ENCODE measurements at places on chromosomes 16 and 17. TPM values are rescaled to one million over a fixed set of nuclear protein-coding genes. Genes with fewer than 3 reads are reported as not detected.

- no peak overlapping the region for H3K4me3 ChIP-seq
- H3K36me3 ChIP-seq: no peaks in the 10 kb centered on the region
- DNase-seq: peak; percentile 21
- H3K27me3 ChIP-seq: no peaks in the 10 kb centered on the region
- H3K27ac ChIP-seq: no peak overlapping the region
Observed at GRCh38 chr16:87635541-87636049, 33.3 kb downstream of the JPH3 start.

- DNase-seq: no peak
- H3K27ac ChIP-seq: no peak overlapping the region
- no peaks in the 10 kb centered on the region for H3K36me3 ChIP-seq
- H3K27me3 ChIP-seq: no peaks in the 10 kb centered on the region
- H3K4me3 ChIP-seq: no peak overlapping the region
Observed at GRCh38 chr17:13765701-13766100, 164.0 kb upstream of the HS3ST3A1 start.

DNA sequence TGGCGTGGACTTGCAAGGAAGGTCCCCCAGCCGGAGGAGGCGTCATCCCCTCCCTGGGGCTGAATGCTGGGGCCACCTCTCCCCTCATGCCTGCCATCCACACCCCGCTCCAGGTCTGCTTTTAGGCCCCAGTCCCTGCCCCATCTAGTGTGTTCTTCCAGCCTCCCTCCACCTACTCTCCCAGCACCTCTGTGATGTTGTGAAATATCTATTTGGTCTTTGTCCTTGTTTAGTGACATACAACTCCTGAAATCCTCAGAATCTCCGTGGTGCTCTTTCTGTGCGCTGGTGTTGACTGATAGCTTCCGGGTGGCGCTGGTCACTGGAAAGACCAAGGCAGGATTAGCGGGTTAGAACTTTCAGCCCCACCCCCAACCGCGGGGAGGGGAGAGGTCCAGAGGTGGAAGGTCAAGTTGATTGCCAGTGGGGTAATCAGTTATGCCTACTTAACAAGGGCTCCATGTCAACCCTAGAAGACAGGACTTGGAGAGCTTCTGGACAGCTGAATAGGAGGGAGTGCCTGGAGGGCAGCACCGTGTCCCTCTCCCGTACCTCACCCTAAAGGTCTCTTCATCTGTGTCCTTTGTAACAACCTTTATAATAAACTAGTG is 10.1 kb downstream of the TBC1D24 start:
- H3K27me3 ChIP-seq: no peaks in the 10 kb centered on the region
- no peaks in the 10 kb centered on the region for H3K36me3 ChIP-seq
- no peak for DNase-seq
- no peak overlapping the region for H3K4me3 ChIP-seq

GRCh38 chr16:19118938-19119431 is 5.2 kb downstream of the ITPRIPL2 start:
- H3K4me3 ChIP-seq: peak overlapping the region; percentile 34
- no peaks in the 10 kb centered on the region for H3K27me3 ChIP-seq
- DNase-seq: peak; percentile 48
- peaks cover 39% of the 10 kb centered on the region for H3K4me1 ChIP-seq
- H3K27ac ChIP-seq: peak overlapping the region; percentile 94

DNA sequence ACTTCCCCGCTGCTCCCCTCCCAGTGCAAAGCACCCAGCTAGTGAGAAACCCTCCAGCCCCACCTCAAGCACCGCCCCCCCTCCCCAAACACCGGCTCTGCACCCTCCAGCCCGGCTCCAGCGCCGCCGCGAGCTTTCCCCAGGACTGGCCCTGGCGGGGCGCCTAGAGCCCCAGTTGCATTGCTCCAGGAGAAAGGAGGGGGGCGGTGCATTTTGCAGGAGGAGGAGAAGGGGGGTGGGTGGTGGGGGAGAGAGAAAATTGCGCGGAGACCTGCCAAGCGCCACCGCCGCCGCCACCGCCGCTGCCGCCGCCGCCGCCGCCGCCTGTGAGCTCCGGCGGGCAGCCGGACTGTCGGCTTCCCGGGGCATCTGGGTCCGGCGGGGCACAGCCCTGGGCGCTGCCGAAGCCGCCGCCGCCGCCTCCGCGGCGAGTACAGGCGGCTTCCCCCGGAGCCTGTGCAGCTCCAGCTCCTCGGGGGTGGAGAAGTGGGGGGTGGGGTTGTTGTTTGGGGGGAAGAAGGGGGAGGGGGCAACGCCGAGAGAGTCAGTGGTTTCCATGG is 333 bp upstream of the NOG start:
- H3K4me1 ChIP-seq: peaks cover 11% of the 10 kb centered on the region
- no peaks in the 10 kb centered on the region for H3K27me3 ChIP-seq
- H3K36me3 ChIP-seq: no peaks in the 10 kb centered on the region

GRCh38 chr16:88580371-88580770 is 10.2 kb downstream of the ZC3H18 start:
- DNase-seq: no peak
- H3K4me3 ChIP-seq: no peak overlapping the region
- H3K4me1 ChIP-seq: no peaks in the 10 kb centered on the region
- no peak overlapping the region for H3K27ac ChIP-seq

DNA sequence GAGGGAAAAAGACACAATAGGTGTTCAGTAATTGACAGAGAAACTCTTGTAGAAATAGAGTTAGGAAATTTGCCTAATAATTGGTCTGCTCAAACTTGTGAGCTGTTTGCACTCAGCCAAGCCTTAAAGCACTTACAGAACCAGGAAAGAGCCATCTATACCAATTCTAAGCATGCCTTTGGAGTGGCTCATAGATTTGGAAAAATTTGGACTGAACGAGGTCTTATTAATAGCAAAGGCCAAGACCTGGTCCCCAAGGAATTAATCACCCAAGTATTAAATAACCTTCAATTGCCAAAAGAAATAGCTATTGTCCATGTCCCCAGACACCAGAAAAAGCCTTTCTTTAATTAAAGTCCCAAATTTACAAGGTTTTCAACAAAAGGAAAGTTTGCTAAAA is 90.3 kb downstream of the EMP2 start:
- H3K36me3 ChIP-seq: no peaks in the 10 kb centered on the region
- no peak overlapping the region for H3K4me3 ChIP-seq
- H3K27me3 ChIP-seq: no peaks in the 10 kb centered on the region
- H3K4me1 ChIP-seq: no peaks in the 10 kb centered on the region
- DNase-seq: no peak

- H3K27me3 ChIP-seq: no peaks in the 10 kb centered on the region
- H3K27ac ChIP-seq: peak overlapping the region; percentile 13
- H3K4me1 ChIP-seq: peaks cover 5% of the 10 kb centered on the region
- DNase-seq: no peak
- no peaks in the 10 kb centered on the region for H3K36me3 ChIP-seq
- peak overlapping the region; percentile 59 for H3K4me3 ChIP-seq
Observed at GRCh38 chr17:49762151-49762941, 1.6 kb downstream of the FAM117A start.

- no peak for DNase-seq
- peaks cover 78% of the 10 kb centered on the region for H3K27me3 ChIP-seq
Observed at GRCh38 chr16:819336-820043, 19.0 kb upstream of the GNG13 start.

DNA sequence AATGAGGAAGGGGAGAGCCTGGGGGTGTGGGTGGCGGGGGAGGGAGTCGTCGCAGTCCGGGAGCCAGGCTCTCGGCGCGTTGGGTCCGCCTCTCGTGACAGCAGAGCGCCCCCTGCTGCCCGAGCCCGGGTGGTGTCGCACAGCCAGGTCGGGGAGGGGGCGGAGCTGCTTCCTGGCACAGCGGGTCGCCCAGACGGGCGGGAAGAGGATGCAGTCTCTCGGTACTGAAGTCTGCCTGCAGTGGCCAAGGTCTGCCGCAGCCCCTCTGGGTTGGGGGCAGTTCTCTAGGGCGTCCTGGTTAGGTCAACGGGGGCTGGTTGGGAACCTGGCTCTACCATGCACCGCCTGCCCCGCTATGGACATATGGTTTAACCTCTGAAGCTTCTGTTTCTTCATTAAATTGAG is 38.2 kb upstream of the CCDC182 start:
- H3K36me3 ChIP-seq: no peaks in the 10 kb centered on the region
- H3K27ac ChIP-seq: no peak overlapping the region
- peaks cover 11% of the 10 kb centered on the region for H3K4me1 ChIP-seq

DNA sequence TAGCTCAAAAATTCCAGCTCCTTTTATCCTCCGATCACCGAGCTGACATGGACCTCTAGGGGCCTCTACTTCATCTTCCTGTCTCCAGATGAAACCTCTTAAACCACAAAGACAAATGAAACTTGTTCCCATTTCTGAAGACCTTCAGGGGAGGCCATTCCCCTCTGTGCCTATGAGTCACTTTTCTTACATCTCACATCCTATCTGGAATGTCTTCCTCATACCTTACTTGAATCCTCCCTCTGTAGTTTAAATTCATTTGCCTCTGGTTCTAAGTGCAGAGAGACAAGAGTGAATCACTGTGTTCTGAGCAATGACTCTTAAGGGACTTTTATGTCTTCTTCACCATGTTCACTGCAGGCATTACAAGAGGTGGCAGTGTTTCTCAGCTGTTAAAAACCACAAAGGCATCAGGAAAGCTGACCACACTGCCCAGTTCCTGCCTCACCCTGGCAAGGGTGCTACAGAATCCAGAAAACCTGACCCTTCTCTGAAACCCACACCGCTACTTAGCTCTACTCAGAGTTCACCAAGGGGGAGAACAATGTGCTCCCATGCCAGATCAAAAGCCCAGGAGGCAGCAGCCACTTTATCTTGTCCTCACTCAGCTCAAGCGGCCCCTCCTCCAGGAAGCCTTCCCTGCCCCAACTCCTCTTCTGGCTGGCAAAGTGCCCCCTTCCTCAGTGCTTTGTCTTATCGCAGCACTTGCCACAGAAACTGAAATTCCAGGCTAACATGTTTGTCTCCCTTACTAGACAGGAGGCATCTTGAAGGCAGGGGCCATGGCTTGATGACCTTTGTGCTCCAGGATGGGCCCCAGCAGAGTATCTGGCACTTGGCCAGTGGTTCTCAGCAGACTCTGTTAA is 6.4 kb downstream of the CUEDC1 start:
- peaks cover 20% of the 10 kb centered on the region for H3K4me1 ChIP-seq
- no peak for DNase-seq
- no peaks in the 10 kb centered on the region for H3K36me3 ChIP-seq
- H3K27me3 ChIP-seq: no peaks in the 10 kb centered on the region
- peak overlapping the region; percentile 92 for H3K27ac ChIP-seq
- H3K4me3 ChIP-seq: peak overlapping the region; percentile 19

DNA sequence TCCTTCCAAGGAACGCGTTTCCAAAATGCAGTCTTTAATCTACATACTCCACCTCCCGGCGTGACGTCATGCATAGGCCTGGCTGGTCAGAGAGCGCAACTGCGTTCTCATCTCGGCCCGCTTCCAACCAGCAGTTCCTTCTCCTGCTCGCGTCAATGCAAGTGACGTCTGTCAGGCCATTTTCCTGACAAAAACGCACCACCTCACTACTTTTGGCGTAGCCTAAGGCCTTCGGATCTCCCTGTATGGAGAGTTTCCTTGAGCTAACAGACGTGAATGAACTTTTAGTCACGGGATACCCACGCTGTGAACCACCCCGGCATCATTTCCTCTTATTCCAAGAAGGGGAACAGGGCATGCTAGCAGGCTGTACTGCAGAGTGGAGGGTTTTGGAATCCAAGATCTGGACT is 25.0 kb downstream of the TEX14 start:
- H3K27ac ChIP-seq: peak overlapping the region; percentile 14
- no peaks in the 10 kb centered on the region for H3K36me3 ChIP-seq
- no peak overlapping the region for H3K4me3 ChIP-seq
- no peaks in the 10 kb centered on the region for H3K27me3 ChIP-seq
- H3K4me1 ChIP-seq: no peaks in the 10 kb centered on the region

- H3K36me3 ChIP-seq: no peaks in the 10 kb centered on the region
- H3K4me3 ChIP-seq: no peak overlapping the region
- H3K27me3 ChIP-seq: peaks cover 5% of the 10 kb centered on the region
- H3K4me1 ChIP-seq: no peaks in the 10 kb centered on the region
- no peak for DNase-seq
Observed at GRCh38 chr17:73667181-73667959, 23.1 kb upstream of the SDK2 start.

DNA sequence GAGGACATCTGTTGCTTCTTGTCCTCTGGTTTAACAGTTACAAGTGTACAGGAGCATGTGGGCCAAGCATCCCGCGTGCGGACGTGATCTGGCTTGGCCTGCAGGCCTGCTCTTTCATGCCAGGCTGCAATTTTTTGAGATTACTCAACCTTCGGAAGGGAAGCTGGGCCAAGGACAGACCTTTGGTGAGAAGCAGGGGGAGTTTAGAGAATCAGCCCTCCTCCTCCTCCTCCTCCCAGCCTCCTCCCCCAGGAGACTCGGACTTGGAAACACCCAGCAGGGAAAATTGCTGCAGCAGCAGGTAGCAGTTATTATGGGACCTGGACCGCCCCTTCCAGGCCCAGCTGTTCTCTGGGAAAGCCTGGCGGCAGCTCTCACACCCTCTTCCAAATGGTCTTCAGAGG is 5.1 kb upstream of the KLHL36 start:
- no peaks in the 10 kb centered on the region for H3K4me1 ChIP-seq
- H3K27me3 ChIP-seq: no peaks in the 10 kb centered on the region
- H3K36me3 ChIP-seq: no peaks in the 10 kb centered on the region
- no peak overlapping the region for H3K4me3 ChIP-seq

GRCh38 chr16:30924913-30925631 is 1.7 kb downstream of the FBXL19 start:
- no peak for DNase-seq
- H3K4me3 ChIP-seq: peak overlapping the region; percentile 65
- no peaks in the 10 kb centered on the region for H3K4me1 ChIP-seq
- H3K27me3 ChIP-seq: no peaks in the 10 kb centered on the region

Gene KRT27
- total RNA-seq: not detected

Gene ITGAD
- 0.16 TPM for total RNA-seq

Gene ATP5PD
- 222 TPM for total RNA-seq

Gene FBXL20
- 17.0 TPM for total RNA-seq

Gene RAI1
- 25.6 TPM for total RNA-seq

Gene AATK
- total RNA-seq: 0.98 TPM

Gene MTHFSD
- 15.8 TPM for total RNA-seq
